ENCODE measurements at places on chromosomes 13 and 19.

DNA sequence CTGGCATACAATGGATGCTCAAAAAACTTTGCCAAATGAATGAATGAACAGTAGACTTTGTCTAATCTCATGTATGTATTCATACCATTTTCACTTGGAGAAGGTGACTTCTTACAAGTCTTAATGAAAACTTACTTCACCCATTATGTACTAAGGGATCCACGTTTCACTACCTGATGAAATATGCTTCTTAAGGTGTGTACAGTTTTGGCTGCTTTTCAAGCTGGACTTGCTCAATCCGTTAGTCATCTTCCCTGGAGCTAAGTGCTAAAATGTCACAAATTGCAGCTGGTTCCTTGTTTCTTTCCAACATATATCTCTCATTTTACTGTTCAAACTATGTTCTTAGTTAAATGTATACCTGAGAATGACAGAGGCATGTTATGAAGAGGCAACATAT is 4.2 kb upstream of the CCNA1 start:
- DNase-seq, result no peak

DNA sequence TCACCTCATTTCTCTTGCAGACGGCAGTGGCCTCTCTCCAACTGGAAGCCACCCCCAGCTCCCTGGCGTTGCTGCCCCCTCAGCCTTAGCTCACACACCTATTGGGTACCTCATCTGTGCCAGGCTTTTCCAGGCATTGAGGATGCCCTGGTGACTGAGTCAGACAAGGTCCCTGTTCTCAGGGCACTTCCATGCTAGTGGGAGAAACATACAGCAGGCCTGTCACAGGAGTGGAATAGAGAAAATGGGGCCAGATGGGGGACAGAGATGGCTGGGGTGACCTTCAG is 33.9 kb downstream of the CAPN12 start:
- DNase-seq, result no peak

GRCh38 chr19:15769586-15769985 is 17.9 kb upstream of the OR10H5 start:
- no peak for DNase-seq

- no peak for DNase-seq
Observed at GRCh38 chr13:82615043-82615442, 1267.2 kb downstream of the SLITRK1 start.

DNA sequence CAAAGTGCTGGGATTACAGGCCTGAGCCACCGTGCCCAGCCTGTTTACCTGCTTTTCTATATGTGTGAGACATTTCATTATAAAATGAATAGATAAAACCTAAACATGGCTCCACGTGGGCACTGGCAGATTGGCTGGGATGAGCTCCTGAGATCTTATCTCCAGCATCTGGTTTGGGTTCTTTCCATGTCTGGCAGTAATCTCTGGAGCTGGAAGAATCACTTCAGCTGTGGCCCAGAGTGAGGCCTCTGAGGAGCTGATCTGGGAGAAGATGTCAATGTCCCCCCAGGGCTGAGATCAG is 5.5 kb upstream of the SULT2A1 start:
- no peak for DNase-seq

DNA sequence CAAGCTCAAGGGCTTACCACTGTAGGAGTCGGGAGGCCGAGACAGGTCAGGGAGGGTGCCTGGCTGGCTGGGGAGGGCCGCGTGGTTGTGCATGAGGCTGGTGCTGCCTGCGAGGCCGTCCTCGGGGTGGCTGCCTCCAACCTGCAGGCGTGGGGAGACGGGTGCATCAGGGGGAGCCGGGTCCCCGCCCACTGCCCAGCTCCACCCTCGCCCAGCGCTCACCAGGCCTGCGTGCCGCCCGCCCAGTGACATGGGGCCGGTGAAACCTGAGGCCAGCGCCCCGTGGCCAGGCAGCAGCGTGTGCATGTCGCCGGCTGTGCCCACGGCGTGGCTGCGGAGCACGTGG is 13.8 kb upstream of the UQCR11 start:
- no peak for DNase-seq

DNA sequence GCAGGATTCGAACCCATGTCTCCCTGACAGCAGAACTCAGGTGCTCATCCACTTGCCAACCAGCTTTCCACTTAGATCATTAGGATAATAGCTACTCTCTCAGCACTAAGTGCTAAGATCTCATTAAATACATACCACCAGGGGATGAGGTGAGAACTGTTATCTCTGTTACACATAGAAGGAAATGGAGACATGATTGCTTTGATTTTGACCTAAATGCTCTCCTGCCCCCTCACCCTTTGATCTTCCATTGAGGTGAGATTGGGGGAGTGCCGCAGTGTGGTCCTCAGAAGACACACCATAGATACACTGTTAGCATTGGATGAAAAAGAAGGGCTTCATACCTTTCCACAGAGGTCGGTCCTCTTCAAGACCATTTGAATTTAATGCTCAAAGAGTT is 38.9 kb upstream of the NPAS1 start:
- no peak for DNase-seq

- no peak for DNase-seq
Observed at GRCh38 chr13:53204598-53204997, 176.0 kb downstream of the OLFM4 start.

DNA sequence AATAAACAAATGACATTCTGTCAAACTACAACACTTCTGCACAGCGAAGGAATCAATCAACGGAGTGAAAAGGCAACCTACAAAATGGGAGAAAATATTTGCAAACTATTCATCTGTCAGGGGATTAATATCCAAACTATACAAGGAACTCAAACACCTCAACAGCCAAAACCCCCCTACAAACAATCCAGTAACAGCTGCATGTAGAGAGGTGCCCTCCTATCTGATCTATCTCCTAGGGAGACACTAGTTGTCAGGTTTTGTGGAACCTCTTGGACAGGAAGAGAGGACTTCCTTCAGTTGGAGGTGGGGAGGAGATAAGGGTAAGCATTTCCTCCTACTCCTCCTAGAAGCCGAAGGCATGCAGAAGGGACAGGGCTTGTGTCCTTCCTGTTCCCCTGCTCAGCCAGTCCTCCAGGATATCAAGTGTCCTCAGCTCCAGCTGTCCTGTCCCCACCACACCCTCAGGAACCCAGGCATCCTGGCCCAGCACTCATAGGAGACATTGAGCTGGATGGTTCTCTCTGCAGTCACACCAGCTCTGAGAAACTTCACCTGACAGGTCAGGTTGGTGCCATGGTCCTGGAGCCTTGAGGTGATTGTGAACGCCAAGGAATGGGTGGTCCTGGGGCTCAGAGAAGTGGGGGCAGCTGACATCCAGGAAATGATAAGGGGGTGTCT is 9.8 kb upstream of the SIGLEC8 start:
- DNase-seq, result no peak

DNA sequence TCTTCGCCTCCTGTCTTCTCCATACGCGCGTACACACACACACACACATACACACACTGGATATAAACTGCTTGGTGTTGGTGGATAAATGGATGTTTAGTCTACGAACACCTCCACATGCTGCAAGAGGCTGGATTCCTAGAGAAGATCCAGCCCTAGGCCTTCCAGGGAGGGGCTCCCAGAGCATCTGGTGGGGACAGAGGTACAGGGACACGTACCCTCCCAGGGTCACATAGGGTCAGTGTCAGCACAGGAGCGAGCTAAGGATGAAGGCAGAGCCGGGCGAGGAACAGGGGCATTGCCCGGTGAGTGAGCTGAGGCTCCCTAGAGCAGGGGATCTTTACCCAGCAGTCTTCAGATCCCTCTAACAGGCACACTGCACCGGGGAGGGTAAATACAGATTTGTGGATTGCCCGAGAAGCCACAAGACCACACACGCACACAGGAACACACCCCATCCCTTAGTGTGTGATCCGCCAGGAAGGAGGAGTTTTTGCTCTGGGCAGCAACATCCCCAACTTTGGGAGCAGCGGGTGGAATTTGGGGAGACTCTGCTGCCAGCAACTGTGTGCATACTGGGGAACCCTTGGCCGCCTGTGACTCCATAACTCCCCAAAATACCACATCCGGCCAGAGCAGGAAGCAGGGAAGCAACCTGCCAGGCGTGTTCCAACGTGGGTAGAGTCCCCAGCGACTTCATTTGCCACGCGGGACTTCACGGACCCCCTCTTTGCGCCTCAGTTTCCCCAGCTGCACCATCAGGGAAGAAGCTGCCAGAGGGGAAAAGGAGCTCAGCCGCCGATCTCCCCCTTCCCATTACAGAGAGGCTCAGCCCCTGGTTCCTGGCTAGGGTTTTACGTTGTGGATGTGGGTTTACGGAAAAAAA is 5.8 kb upstream of the TLE2 start:
- peak; percentile 70 for DNase-seq

DNA sequence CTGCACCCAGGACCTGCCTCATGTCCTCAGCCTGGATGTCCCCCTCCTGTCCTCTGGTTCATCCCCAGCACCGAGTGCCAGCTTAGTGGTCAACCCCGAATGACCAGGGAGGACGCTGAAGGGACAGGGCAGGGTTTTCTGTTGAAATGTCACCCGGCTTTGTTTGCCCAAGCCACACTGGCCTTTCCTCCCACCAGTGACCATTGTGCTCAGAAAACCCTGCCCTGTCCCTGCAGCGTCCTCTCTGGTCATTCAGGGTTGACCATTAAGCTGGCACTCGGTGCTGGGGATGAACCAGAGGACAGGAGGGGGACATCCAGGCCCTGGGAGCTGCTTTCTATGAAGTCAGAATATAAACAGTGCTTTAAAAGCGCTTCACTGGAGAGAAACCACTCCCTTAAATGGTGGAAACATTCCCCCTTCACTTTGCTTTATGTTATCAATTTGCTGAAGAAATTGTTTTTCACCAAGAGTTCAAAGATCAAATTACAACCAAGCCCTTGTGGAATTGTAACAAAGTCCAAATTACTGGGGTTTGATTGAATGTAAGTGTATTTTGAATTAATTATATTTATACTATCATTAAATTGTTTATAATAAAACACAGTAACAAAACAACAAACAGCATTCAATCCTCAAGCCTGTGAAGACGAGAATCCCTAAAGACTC is 21.4 kb downstream of the CARS2 start:
- no peak for DNase-seq

- no peak for DNase-seq
Observed at GRCh38 chr19:29022165-29022564, 190.8 kb downstream of the UQCRFS1 start.

- peak; percentile 27 for DNase-seq
Observed at GRCh38 chr19:10718205-10719196, 622 bp downstream of the DNM2 start.

DNA sequence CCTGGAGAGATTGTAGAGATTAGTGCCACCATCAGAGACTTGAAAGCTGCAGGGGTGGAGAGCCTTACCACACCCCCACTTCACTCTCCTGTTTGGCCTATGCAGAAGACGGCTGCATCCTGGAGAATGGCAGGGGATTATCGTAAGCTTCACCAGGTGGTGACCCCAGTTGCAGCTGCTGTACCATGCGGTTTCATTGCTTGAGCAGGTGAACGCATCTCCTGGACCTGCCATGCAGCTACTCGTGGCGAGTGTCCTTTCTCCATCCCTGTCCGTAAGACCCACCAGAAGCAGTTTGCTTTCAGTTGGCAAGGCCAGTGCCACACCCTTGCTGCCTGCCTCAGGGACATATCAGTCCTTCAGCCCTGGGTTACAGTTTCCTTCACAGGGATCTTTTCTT is 21.2 kb downstream of the PPP5C start:
- DNase-seq, result no peak

DNA sequence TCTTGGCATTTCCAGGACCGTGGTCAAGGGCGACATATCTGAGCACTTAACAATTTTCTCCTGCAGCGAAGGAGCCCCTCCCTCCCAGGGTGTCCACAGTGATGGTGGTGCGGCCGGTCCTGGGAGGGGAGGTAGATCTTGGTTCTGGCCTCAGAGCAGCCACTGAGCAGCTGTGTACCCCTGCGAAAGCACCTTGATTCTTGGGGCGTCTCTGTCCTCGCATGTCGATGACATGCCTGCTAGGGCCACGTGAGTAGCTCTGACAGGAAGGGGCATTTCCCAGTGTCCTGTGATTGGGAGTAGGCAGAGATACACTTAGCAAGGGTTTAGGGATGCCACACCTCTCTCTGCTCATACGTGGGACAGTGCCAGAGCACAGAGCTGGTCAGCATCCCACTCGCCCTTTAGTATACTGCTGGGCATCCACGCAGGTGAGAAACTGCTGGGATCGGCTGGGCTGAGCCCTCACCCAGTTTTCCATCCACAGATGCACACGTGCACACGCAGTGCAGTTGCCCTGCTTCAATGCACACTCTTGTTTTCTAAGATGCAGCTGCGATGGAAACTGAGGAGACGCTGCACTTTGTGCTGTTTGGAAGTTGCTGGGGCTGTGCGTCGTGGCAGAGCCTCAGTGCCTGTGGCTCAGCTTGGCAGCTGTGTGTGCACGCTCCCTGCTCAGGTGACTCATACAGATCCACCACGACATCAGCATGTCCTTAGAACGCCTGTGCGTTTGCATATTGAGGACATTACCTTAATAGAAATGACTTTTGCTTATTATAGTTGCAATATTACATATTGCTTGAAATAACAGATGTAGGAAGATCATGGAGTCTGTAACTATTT is 66.8 kb downstream of the TEX29 start:
- no peak for DNase-seq

DNA sequence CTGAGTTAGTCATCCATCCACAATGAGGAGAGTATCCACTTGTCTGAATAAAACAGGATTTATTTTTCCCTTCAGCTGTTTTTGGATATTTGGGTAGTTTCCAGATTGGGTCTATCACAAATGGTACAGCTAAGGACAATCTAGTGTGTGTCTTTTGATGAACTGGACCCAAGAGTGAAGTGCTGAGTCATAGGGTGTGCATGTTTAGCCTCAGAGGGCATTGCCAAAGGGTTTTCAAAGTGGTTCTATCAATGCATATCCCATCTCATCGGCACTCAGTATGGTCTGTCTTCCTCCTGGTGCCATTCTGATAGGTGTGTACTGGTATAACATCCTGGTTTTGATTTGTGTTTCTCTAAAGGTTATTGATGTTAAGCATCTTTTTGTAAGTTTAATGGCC is 62.3 kb downstream of the GSX1 start:
- DNase-seq, result no peak

GRCh38 chr13:36870050-36870692 is 49.9 kb downstream of the SMAD9 start:
- DNase-seq, result no peak

DNA sequence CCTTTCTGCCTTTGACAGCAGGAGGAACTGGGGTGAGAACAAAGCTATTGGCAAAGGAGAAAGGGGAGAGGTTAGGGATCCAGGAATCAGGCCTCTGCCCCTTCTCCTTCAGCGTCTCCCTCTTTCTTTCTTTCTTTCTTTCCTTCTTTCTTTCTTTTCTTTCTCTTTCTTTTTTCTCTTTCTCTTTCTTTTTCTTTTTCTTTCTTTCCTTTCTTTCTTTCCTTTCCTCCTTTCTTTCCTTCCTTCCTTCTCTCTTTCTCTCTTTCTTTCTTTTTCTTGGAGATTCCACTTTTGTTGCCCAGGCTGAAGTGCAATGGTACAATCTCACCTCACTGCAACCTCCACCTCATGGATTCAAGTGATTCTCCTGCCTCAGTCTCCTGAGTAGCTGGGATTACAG is 75.6 kb downstream of the TRPM4 start:
- no peak for DNase-seq

DNA sequence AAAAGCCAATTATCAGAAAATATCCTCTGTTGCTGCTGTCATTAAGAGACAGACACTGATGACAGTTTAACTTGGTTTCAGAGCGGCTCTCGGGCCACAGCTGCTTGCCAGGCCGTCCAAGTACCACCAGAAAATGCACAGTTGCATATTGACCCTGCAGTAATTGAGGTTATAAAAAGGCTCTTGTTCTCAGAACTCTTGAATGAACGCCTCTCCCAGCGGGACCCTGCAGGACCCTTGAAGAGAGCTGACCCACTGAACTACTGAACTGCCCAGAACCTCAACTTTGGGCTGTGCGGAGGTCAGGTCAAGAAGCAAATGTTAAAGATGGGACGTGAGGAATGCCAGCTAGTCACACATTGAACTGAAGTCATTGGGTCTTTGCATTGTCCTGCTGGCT is 1559.0 kb upstream of the SLC10A2 start:
- no peak for DNase-seq

Data from HCEC 1CT (cell line).